ENCODE measurements at places on chromosomes 11 and 22. TPM values are rescaled to one million over a fixed set of nuclear protein-coding genes. Genes with fewer than 3 reads are reported as not detected.

DNA sequence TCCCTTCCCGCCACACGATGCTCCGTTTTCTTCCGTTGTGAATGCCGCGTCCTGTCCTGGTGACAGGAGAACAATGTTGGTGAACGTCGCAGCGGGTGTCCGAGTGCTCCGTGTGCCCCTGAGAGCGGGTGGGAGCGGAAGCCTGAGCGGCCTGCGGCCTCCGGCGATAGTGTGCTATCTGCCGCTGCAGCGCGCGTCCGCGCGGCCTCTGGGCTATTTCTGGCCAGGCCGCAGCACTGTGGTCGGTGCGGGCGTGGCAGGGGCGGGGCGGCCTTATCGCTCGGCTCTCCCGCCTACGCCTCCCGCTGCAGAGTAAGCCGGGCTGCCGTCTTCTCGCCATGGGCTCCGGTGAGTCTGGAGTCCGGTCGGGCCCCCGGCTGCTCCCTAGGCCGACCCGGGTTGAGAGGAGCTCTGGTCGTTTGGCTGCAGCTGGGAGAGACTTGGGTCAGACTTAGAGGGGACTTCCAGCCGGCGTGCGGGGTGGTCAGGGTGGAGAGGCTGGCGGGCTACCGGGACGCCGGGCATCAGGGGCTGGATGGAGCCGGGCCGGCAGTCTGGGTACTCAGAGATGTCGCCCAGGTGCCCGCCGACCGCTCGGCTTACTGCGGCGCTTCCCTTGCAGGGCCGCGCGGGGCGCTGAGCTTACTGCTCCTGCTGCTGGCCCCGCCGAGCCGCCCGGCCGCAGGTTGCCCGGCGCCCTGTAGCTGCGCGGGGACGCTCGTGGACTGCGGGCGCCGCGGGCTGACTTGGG, at the start of gene GP1BB:
GP1BB (plus strand) TSS at position 308 of the 751 bp plus-strand sequence; CDS start at position 339, 31 bp downstream.
- peak within 1 kb of the TSS; percentile 72 for H3K27ac ChIP-seq
- H3K27me3 ChIP-seq, result peaks cover 9% of the 10 kb centered on the region
- peaks cover 7% of the 10 kb centered on the region for H3K36me3 ChIP-seq
- no peak for DNase-seq

GRCh38 chr22:33073989-33074418, 15.8 kb upstream of the SYN3 start:
- no peak overlapping the region for H3K27ac ChIP-seq
- H3K27me3 ChIP-seq, result no peaks in the 10 kb centered on the region
- H3K4me3 ChIP-seq, result no peak overlapping the region
- no peaks in the 10 kb centered on the region for H3K36me3 ChIP-seq
- H3K4me1 ChIP-seq, result no peaks in the 10 kb centered on the region
- DNase-seq, result no peak

- H3K27ac ChIP-seq, result no peak overlapping the region
- no peak overlapping the region for H3K4me3 ChIP-seq
- H3K27me3 ChIP-seq, result no peaks in the 10 kb centered on the region
- no peak for DNase-seq
- no peaks in the 10 kb centered on the region for H3K4me1 ChIP-seq
- no peaks in the 10 kb centered on the region for H3K36me3 ChIP-seq
Observed at GRCh38 chr11:60563553-60564235, 48.5 kb downstream of the MS4A13 start.

DNA sequence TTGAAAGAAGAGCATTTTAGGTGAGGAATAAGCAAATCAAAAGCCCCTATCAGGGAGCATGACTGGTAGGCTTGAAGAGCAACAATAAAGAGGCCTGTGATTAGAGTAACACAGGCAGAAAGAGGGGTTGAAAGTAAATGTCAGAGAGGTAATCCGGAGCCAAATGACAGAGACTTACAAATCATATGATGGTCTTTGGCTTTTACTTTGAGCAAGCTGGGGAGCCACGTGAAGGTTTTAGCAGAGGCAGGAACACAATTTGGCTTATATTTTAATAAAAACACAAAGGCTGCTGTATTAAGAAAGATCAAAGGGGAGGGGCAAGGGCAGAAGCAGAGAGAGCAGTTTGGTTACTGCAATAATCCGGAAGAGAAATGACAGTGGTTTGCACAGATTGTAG, 12.8 kb upstream of the NARS2 start:
- no peaks in the 10 kb centered on the region for H3K27me3 ChIP-seq
- DNase-seq, result no peak
- no peak overlapping the region for H3K27ac ChIP-seq
- H3K36me3 ChIP-seq, result no peaks in the 10 kb centered on the region
- H3K4me3 ChIP-seq, result no peak overlapping the region

SCGB2A2 gene
- total RNA-seq, result not detected

DNA sequence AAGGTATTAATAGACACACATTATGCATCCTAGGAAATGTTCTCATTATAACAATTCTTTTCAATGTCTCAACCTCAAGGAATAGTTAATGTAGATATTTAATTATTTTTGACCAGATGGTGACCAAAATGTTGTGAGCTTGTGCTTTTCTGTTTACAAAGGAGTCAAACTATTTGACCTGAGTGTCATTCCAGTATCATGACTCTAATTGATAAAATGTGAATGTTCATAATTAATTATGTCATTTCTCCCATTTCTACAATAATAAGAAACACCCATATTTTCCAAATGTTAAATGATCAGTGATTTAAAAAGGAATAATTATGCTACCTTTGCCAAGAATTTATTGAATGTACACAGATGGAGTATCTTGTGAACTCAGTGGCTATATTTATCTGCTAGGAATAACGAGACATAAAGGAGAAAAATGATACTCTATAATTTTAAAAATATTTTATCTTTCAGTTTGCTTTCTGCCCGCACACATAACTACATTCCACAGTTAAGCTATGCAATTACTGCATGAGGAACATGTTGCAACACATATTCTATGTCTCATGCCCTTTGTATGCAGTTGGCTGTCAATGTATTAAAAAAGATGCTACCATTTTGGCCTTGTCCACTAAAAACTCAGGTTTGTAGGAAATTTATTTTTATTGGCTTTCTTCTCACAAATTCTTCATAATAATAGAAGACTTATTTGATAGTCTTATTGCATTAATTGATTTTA, 376.7 kb upstream of the CCDC179 start:
- no peaks in the 10 kb centered on the region for H3K4me1 ChIP-seq
- H3K27me3 ChIP-seq, result no peaks in the 10 kb centered on the region
- no peak overlapping the region for H3K4me3 ChIP-seq
- no peak overlapping the region for H3K27ac ChIP-seq

NXPE4 gene
- not detected for total RNA-seq

GRCh38 chr22:50253046-50253915, 2.2 kb upstream of the HDAC10 start:
- H3K4me1 ChIP-seq, result peaks cover 14% of the 10 kb centered on the region
- H3K27me3 ChIP-seq, result no peaks in the 10 kb centered on the region
- H3K4me3 ChIP-seq, result no peak overlapping the region
- H3K27ac ChIP-seq, result no peak overlapping the region

- no peak for DNase-seq
- no peaks in the 10 kb centered on the region for H3K27me3 ChIP-seq
- no peak overlapping the region for H3K27ac ChIP-seq
- no peaks in the 10 kb centered on the region for H3K36me3 ChIP-seq
Observed at GRCh38 chr11:88655196-88655595, 317.7 kb upstream of the CTSC start.

DNA sequence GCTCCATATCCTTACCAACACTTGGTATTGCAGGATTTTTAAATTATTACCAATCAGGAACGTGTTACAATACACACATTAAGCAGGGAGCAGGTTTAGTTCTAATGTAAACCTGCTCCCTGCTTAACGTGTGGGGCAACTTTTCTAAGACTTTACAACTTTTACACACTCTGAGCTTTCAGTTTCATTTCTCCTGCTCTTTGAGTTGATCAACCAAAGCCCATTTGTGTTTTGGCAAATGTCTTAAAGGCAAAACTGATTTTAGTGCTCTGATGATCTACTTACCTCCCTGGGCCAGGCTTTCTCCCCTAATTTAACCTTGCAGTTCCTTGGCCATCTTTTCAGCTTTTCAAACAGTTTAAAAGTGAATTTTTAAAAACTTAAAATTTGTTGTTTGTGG, 70.9 kb downstream of the ZBTB44 start:
- peaks cover 9% of the 10 kb centered on the region for H3K4me1 ChIP-seq
- H3K36me3 ChIP-seq, result peaks cover 6% of the 10 kb centered on the region
- H3K4me3 ChIP-seq, result no peak overlapping the region
- H3K27ac ChIP-seq, result no peak overlapping the region
- no peaks in the 10 kb centered on the region for H3K27me3 ChIP-seq

GRCh38 chr11:2772544-2773031, 72.8 kb upstream of the KCNQ1OT1 start:
- peaks cover 6% of the 10 kb centered on the region for H3K4me1 ChIP-seq
- no peak overlapping the region for H3K4me3 ChIP-seq
- no peaks in the 10 kb centered on the region for H3K27me3 ChIP-seq
- no peaks in the 10 kb centered on the region for H3K36me3 ChIP-seq
- H3K27ac ChIP-seq, result no peak overlapping the region

DNA sequence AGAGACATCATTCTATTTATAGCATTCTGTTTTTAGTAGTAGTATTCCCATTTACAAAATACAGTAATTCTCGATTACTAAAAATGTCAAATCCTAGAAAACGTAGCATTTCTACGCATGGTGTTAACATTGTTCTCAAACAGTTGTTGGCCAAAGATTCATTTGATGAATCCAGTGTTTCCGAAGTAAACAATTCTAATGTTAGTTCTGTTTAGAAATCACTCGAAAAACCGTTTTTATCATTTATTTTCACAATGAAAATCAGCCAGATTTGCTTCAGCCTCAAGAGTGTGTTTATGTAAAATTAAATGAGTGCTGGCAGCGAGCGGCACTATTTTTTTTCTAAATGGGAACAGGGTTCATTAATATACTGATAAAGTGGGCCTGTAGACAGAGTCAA, 7.1 kb downstream of the MS4A18 start:
- no peaks in the 10 kb centered on the region for H3K27me3 ChIP-seq
- H3K27ac ChIP-seq, result no peak overlapping the region
- no peak overlapping the region for H3K4me3 ChIP-seq
- no peaks in the 10 kb centered on the region for H3K36me3 ChIP-seq
- DNase-seq, result no peak

COPB1 gene
- total RNA-seq, result 111 TPM

GRCh38 chr11:71302911-71303310, 50.5 kb upstream of the SHANK2 start:
- H3K27me3 ChIP-seq, result no peaks in the 10 kb centered on the region
- no peaks in the 10 kb centered on the region for H3K36me3 ChIP-seq
- no peak for DNase-seq
- no peaks in the 10 kb centered on the region for H3K4me1 ChIP-seq
- H3K27ac ChIP-seq, result no peak overlapping the region

DNA sequence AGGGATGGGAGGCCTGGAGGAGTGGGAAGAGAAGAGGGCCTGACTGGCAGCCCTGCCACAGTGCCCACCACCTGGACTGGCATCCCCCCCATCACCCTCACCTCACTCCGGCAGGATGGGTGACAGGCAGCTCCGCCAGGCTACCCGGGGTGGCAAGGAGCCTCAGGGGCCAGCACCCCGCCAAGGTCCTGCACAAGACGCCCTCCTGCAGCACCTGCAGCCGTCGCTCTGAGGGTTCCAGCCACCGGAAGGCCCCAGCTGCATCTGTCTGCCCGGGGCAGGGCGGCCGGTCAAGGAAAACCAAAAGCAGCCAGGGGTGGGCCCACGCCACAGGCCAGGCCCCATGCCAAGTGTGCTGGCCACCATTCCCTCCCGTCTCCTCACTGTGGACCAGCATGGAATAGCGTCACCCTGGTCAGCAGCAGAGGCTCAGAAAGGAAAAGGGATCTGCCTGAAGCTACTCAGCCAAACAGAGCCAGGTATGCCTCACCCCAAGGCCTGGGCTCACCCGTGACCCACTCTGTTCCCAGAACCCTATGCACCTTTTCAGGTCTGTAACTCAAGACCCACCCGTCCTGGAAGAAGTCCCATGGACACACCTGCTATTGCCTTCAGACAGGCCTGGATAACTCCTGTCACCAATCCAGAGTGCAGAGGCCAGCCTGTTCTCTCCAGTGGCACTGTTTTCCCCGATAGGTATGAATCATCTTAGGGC, 7.0 kb downstream of the RHBDD3 start:
- no peak for DNase-seq
- H3K36me3 ChIP-seq, result no peaks in the 10 kb centered on the region
- H3K27me3 ChIP-seq, result no peaks in the 10 kb centered on the region
- H3K4me3 ChIP-seq, result no peak overlapping the region
- H3K4me1 ChIP-seq, result no peaks in the 10 kb centered on the region
- no peak overlapping the region for H3K27ac ChIP-seq

DNA sequence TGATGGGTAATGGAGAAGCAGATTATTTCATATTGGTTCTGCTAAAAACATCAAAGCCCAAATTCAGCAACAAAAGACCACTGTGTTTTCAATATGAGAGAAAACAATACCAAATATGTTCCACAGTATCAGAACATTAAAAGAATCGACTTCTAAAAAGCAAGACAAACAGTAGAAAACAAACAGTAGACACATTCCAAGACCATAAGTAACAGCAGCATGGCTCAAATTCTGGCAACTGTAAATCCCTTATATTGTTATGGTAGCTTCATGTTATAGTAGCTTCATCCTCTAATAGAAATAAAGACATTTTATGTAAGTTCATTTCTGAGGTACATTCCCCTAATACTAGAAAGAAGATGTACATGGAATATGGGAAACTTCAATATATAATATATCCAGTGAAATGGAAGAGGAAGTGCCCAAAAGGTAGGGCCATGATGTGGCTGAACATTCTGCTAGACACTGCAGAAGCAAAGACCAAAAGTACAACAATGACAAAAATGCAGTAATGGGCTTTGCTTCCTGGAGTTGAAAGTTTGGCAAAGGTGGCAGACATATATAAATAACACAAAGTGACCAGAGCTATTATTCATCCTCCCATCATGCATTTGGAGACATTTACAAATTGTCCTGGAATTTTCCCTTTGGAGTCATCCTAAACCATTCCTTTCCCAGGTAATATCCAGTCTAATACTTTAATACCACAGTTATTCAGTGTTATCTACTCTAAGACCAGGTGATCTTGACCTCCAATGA, 299.9 kb downstream of the DCDC1 start:
- no peaks in the 10 kb centered on the region for H3K27me3 ChIP-seq
- H3K36me3 ChIP-seq, result no peaks in the 10 kb centered on the region
- H3K4me1 ChIP-seq, result no peaks in the 10 kb centered on the region
- no peak overlapping the region for H3K4me3 ChIP-seq
- no peak for DNase-seq
- H3K27ac ChIP-seq, result no peak overlapping the region

GRCh38 chr11:134242376-134242775, 10.8 kb downstream of the THYN1 start:
- H3K4me3 ChIP-seq, result no peak overlapping the region
- no peak for DNase-seq
- H3K36me3 ChIP-seq, result peaks cover 28% of the 10 kb centered on the region
- H3K27ac ChIP-seq, result no peak overlapping the region

- no peaks in the 10 kb centered on the region for H3K27me3 ChIP-seq
- H3K27ac ChIP-seq, result no peak overlapping the region
- H3K36me3 ChIP-seq, result no peaks in the 10 kb centered on the region
Observed at GRCh38 chr11:45305874-45306623, 19.9 kb upstream of the SYT13 start.
